SK-N-SH (cell line): ENCODE measurements at places on chromosomes 13 and 19.

- DNase-seq = peak; percentile 7
Measured at GRCh38 chr13:48866249-48866648, 109.5 kb upstream of the FNDC3A start.

DNA sequence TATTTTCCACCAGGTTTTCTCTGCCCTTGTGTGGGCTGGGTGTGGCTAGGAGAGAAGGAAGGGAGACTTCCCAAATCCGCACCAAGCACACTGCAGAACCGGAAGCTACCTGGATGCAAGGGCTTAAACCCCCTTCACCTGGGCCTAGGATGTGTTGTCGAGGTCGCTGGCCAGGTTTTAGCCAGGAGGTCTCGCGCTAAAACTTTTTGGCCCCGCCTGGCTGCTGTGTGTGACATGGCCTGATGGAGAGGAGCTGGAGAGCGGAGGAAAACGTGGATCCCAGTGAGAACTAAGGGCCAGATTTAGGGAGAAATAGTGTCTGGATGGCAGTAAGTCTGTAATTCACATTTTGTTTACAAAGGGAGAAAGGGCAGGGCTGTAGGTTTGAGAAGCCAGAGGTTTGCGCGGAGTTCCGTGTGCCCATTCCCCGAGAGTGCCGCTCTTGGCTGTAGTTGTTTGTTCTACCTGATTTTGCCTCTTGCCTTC lies 3.1 kb upstream of the TSHZ3 start:
- DNase-seq = peak; percentile 19

GRCh38 chr13:32390048-32390447 lies 37.9 kb downstream of the N4BP2L1 start:
- no peak for DNase-seq

- DNase-seq = no peak
Measured at GRCh38 chr13:67045357-67045756, 184.8 kb downstream of the PCDH9 start.

GRCh38 chr19:37980419-37981170 lies 73.6 kb downstream of the SIPA1L3 start:
- DNase-seq = no peak

DNA sequence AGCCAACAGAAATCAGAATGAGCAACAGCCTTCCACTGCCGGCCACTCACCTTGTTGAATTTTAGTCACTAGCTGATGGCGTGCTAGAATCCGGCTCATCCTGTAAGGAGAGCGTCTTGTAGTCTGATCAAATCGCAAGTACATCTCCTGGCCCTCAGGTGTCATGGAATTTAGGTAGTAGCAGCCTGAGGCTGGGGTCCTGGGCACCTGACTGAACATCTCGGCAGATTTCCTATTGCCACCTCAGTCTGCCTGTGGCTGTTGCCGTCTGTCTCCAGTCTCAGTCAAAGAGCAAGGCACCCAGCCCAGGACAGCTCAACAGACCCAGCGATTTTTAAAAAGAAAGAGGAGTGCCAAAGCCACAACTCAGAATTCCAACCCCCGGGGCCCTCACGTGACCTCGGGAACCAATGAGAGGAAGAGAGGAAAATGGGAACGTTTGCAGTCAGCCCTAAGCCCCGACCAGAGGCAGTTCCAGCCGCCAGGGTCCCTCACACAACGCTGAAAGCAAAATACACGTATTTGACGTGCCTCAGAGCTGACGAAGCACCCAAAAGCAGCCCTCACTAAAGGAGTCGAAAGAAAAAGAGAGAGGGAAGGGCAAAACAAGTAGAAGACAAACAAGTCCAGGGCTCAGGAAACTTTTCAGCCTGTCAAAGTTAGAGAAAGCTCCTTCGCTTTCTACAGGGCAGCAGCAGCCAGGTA lies at the start of gene STARD13:
Gene STARD13 (minus strand): TSS at position 336 of the 705 bp plus-strand sequence. CDS start 117 bp downstream, at position 219.
- peak; percentile 51 for DNase-seq

DNA sequence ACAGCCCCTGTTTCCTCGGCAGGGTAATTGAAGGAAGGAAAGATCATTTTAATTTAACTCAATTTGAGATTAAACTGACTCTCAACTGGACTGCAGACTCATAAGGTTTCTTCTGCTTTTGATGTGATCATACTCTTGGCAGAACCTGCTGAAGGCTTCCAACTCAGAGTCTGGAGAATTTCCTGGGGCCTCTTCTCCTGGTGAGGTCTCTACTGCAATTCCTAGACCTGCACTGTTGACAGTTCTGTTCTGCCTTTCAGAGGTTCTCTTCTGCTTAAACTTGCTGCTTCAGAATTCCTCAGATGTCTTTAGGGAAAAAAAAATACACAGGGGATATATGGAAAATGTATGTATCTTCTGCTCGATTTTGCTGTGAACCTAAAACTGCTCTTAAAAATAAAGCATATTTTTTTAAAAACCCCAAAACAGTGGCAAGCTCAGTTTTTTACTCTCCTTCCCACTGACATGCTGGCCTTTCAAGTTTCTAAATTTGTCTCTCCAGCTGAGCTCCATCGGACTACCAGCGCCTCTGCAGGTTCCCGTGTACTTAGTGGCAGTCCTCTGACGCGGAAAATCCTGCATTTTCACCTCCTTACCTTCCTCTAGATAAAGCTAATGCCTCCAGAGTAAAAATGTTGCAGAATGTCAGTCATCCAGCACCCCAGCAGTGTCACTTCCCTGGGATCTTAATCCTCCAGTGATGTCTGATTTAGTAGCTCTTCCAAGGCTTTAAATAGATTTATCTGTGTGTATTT lies 733.5 kb upstream of the SGCG start:
- DNase-seq = no peak

DNA sequence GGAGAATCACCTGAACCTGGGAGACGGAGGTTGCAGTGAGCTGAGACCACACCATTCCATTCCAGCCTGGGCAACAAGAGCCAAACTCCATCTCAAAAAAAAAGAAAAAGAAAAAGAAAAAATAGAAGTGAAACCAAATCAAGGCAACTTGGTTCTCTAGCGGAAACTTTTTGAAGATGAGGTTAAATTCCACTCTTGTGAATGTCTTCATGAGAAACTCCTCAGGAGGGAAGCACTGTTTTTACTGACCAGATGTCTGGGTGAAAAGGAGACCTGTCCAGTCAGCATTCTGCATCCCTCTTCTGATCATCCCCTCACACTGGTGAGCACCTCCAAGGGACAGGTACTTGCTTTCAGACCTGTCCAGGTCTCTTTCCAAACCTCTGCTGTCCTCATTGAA lies 15.8 kb downstream of the BRD4 start:
- DNase-seq = no peak

DNA sequence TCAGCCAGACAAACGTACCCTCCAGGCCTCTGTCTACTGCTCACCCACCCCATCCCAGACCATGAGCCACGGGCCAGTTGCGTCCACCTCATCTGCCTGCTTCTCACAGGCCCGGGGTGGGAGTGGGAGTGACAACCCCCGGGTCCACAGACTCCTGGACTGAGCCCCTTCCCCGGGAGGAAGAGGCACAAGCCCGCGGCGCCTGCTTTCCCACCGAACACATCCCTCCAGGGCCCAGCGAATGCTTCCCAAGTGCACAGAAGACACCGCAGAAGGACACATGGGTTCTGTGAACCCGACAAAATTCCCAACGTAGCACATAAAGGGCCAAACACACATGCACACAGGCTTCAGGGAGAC lies 18.0 kb upstream of the PLPP2 start:
- peak; percentile 32 for DNase-seq

- no peak for DNase-seq
Measured at GRCh38 chr13:35596321-35597030, 120.0 kb upstream of the MAB21L1 start.

- no peak for DNase-seq
Measured at GRCh38 chr13:113990321-113990837, 16.5 kb upstream of the C13orf46 start.

- DNase-seq = no peak
Measured at GRCh38 chr19:39160523-39160861, 34.9 kb downstream of the PAK4 start.

DNA sequence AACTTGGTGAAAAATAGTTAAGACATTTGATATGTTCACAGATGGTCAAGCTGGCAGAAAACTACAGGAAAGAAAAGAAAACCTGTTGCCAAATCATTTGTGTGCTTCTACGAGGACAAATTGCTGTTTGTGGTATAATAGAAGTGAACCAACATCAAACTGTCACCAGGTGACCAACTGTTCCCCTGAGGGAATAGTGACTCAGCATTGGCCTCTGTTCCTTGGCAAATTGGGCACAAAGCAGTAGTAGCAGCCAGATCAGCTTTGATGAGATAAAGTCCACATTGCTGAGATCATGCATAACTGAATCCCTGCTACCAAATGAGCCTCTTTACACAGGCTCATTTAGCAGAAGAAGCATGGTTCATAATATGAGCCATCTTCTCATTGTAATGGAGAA lies 103.5 kb downstream of the POSTN start:
- DNase-seq = no peak
